NCI-H345 (cell line): ENCODE measurements at places on chromosomes 2 and 18.
A peak's percentile ranks its signal among the peaks of the same experiment; 100 is the strongest.

GRCh38 chr18:39299152-39299551 lies 1733.6 kb upstream of the CELF4 start:
- peak; percentile 7 for DNase-seq

DNA sequence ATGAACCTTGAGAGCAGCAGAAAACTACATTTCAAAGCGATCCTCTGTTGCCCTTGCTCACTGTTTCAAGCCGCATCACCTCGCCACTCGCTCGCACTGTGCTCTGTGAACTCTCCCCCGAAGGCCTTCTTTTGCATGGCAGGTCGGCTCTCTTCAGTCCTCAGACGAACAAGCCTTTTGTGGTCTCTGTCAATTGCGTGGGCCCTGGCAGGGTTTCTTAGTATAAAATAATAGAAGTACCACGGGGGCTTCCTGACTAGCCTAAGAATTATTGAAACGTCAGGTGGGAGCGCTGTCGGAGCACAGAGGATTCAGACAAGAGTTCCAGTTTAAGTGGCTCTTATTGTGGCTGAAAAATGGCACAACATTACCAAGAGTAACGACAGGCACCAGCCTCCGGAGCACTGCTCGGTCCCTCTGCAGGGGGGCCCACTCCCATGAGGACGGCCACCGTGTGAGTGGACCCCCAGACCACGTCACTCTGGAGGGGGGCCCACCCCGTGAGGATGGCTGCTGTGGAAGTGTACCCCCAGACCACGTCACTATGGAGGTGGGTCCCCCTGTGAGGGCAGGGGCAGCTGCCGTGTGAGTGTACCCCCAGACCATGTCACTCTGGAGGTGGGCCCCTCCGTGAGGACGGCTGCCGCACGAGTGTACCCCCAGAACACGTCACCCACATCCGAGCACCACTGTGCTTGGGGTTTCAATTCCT lies 237.7 kb downstream of the HDAC4 start:
- DNase-seq = no peak

GRCh38 chr2:36356298-36356989 lies 866 bp downstream of the CRIM1 start:
- peak; percentile 37 for DNase-seq

DNA sequence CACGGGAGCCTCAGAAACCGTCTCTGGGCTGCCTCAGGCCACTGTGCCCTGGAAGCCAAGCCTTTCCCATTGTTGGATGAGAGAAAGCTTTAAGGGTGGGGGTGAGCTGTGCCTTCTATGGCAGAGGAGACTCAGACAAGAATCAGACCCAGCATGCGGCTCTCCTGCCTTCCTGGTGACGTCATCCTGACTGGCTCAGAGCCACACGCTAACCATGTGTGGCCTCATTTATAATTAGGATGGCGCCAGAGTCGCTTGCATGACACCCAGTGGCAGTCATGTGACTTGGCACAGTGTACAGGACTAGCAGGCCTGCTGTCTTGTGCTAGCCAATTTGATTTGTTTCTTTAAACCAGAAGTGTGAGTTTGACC lies 99.1 kb downstream of the SH3BP4 start:
- peak; percentile 98 for DNase-seq

DNA sequence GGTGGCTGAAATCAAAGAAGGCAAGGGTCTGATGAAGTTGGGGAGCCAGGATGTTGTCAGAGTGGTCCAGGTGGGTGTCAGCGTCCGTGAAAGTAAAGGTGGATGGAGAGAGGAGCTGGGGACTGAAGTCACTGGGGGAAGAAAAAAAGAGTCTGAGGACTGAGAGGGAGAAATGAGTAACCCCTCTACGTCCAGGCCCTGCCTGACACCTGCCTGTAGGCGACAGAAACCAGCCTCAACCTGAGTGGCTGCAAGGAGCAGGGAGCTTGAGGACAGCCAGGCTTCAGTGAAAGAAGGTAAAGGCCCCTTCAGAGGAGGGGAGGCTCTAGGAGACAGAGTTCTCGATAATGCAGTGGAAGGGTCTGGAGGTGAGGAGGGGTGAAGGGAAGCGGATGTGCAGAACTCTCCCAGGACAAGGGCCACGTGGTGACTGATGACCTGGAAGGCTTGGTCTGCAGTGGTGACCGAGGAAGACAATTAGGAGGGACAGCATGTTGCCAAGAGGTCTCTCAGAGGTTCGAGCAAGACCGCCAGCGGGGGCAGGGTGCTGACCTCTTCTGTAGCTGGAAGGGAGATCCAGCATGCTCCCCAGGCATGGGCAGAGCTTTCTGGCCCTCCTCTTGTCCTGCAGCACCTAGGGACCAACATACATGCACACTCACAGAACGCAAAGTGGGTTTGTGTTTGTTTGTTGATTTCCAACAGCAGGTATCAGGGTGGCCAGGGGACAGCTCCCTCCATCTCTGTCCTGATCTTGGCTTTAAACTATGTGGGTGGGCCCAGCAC lies 86.6 kb upstream of the TMEM247 start:
- DNase-seq = no peak

- DNase-seq = no peak
Measured at GRCh38 chr2:231170055-231170454, 28.4 kb upstream of the ARMC9 start.

DNA sequence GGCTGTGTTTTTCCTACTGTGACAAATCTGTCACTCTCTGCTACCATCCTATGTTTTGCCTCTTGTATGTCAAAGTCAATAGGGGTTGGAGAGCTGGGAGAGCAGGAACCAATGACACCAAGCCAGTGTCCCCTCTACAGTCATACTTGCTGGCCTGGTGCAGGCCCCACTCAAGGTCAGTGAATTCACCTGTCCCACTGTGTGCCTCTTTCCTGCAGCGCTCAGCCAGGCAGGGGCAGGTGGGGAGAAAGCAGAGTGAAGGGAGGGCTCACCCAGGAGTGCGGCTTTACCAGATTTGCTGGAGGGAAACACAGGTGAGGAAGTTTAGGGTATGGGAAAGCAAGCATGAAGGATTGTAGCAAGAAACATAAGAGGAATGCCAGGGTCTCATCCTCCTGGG lies 114.5 kb downstream of the GYPC start:
- no peak for DNase-seq
